ENCODE measurements at places on chromosomes 4 and X. TPM values are rescaled to one million over a fixed set of nuclear protein-coding genes. Genes with fewer than 3 reads are reported as not detected.

GRCh38 chrX:11460347-11460746, 167.1 kb downstream of the AMELX start:
- DNase-seq, result no peak

BEX1 gene
- 726 TPM for total RNA-seq

DNA sequence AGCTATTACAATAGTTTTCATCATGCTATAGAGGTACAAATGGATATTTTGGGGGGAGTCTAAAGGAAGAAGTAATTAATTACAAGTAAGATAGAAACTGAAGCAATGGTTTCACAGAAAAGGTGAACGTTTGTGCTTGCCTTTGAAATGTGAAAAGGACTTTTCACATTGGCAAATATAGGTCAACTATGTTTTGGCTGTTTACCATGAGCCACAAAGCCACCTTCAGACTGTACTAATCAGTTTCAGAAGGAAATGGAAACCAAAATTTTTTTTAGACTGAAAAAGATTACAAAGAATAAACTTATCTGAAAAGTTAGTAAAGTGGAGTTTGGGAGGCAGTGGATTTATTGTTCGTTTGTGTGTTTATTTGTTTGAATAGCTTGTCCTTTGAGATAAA, 32.1 kb downstream of the SYTL5 start:
- no peak for DNase-seq

- DNase-seq, result no peak
These were observed 5.5 kb downstream of the USP9X start for GRCh38 chrX:41090568-41091238.

DNA sequence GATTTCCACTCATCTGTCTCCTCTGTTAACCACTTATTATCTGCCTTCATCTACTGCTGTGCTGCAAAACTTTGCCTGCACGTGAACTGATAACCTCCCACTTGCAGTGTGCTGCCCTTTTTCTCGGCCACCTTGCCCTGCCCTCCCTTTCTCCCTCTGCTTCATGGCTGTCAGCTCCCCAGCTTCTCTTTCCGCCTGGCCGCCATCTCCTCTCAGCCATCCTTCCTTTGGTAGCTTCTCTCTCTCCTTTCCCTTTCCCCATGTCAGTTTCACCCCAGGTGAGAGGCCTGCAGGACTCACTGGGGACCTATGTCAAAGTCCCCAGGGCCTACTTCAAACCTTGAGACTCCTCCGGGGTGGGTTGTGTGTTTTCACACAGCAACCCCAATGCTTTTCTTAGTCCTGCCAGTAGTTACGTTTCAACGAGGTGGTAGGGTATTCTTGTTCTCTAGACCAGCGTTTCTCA, 6.6 kb downstream of the MSL3 start:
- DNase-seq, result no peak

DNA sequence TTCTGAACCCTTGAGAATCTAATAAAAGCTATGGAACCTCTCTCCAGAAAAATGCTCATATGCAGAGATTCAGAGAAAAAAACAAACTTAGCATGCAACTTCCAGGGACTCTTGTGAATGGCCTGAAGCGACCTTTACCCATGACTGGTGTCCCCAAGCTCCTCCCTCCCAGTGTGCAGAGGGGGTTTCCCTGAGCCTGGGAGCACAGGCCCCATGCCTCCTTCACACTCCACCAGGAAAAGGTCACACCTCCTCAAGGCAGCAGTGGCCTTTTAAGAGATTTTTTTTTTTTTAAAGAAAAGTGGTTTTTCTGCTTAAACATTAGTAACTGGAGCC, 13.3 kb upstream of the UBA6 start:
- DNase-seq, result peak; percentile 79

GRCh38 chrX:86215260-86215659, 67.0 kb downstream of the DACH2 start:
- no peak for DNase-seq

GRCh38 chr4:109207061-109207460, 95.4 kb downstream of the COL25A1 start:
- DNase-seq, result peak; percentile 10

Data from M059J (cell line).